ENCODE measurements at places on chromosomes 1 and 21. TPM values are rescaled to one million over a fixed set of nuclear protein-coding genes. Genes with fewer than 3 reads are reported as not detected.

The TSPEAR gene
- not detected for total RNA-seq

The FCN3 gene
- total RNA-seq, result not detected

The KLF17 gene
- not detected for total RNA-seq

- H3K36me3 ChIP-seq, result no peaks in the 10 kb centered on the region
- DNase-seq, result no peak
- H3K27me3 ChIP-seq, result no peaks in the 10 kb centered on the region
- H3K27ac ChIP-seq, result no peak overlapping the region
These were observed 28.6 kb downstream of the GNG12 start for GRCh38 chr1:67804710-67805109.

DNA sequence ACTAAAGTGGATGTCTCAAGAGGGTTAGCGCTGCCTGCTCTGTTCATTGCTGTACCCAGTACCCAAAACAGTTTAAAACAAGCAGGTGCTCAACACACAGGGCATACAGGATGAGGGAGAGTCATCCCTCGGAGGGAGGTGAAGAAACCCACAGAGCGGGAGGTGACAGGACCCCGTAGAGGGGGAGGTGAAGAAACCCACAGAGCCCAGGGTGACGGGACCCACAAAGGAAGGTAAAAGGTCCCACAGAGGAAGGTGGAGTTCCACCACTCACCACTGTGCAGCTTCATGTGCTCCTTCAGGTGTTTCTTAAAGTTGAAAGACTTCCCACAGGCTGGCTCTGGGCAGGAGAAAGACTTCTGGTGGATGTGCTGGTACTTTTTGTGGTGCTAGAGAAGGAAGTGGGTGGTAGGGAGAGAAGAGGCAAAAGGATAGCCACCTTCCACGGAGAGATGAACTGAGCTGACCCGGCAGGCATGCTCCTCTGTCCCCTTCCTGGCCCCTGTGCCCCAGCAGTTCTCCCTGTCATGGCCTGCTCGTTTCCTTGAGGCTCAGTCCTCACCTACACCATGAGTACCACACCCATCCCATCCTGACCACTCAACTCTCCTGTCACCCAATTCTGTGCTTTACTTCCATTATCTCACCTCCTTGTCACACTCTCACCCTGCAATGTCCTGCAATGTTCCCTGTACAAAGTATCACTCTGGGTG, 5.1 kb downstream of the ZNF692 start:
- no peak overlapping the region for H3K27ac ChIP-seq
- H3K4me1 ChIP-seq, result peaks cover 12% of the 10 kb centered on the region
- peaks cover 3% of the 10 kb centered on the region for H3K36me3 ChIP-seq
- H3K27me3 ChIP-seq, result no peaks in the 10 kb centered on the region
